ENCODE measurements at places on chromosomes 2 and 18.
A peak's percentile ranks its signal among the peaks of the same experiment; 100 is the strongest.

GRCh38 chr2:157460384-157460837, 16.5 kb upstream of the CYTIP start:
- no peak for DNase-seq

DNA sequence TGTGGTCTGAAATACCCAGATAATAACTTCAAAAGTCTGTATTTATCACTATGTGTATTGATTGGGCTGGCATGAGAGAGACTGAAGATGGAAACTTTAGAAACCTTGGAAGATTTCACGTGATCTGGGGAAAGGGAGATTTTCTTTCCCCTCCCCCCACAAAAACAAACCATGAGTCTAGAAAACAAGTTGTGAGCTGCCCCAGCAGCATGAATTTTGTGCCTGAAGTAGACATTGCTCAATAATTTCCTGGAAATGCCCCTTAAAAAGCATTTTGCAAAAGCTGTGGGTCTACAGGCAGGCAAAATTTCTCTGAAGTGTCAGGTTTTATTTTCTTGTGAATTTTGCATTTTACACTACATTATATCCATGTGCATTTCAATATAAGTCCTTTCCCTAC, 101.8 kb downstream of the ETAA1 start:
- DNase-seq: no peak

DNA sequence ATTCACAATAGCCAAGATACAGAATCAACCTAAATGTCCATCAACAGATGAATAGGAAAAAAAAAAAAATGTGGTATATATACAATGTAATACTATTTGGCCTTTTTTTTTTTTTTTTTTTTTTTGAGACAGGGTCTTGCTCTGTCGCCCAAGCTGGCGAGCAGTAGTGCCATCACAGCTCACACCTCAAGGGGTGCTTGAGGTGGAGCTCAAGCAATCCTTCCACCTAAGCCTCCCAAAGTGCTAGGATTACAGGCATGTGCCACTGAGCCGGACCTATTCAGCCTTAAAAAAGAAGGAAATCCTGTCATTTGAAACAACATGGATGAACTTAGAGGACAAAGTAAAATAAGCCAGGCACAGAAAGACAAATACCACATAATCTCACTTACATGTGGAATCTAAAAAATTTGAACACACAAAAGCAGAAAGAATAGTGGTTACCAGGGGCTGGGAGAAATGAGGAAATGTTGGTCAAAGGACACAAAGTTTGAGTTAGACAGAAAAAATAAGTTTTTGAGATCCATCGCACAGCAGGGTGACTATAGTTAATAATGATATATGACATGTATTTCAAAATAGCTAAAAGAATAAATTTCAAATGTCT, 26.0 kb downstream of the TLK1 start:
- peak; percentile 11 for DNase-seq

GRCh38 chr2:88265352-88266303, 95.5 kb downstream of the THNSL2 start:
- DNase-seq: no peak

DNA sequence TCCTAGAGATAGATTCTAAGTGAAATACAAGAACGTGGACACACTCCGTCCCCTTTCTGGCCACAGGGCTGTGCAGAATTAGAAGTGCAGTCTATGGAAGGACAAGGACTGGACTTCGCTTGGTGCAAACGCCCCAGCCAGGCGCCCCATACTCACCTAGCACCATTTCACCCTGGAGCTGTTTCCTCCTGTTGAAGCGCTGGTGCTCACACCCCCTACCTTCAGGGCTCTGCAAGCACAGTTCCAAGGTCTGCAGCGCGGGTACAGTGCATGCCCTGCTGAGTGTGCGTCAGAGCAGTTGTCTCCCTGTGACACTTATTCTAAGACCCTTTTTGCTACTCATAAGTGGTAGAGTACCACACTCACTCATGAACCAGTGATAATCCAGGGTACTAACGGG, 3.0 kb downstream of the HPCAL1 start:
- no peak for DNase-seq

GRCh38 chr2:60226943-60227342, 326.5 kb downstream of the BCL11A start:
- no peak for DNase-seq

DNA sequence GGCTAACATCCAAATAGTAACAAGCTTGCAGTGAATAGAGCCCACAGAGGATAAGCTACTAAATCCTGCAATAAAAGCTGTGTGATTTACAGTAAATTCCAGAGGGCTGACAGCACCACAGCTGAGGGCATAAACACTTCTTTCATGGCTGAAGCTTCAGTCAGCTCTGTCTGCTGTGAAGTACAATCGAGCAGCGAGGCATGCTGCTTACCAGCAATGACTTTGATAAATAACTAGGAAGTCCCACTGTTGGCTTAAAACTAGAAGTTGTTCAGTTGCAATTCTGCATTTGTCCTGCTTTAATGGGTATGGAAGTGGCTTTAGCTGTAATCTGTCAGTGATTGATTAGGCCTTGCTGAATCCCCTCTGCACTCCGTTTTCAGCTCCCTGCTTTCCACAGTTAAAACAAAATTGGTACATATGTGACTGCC, 65.2 kb upstream of the FIGN start:
- no peak for DNase-seq

- no peak for DNase-seq
These were observed 64.2 kb downstream of the TGOLN2 start for GRCh38 chr2:85263591-85263990.

All from NCI-H524 treated with DMSO at 0.1 percent for 48 hours (cell line).